Muscle of arm (tissue), 14 donors: ENCODE measurements at places on chromosomes 12 and 14. TPM values are rescaled to one million over a fixed set of nuclear protein-coding genes. Genes with fewer than 3 reads are reported as not detected.

- DNase-seq: no peak
Observed at GRCh38 chr12:118925826-118926225, 55.5 kb upstream of the SRRM4 start.

GRCh38 chr14:38828183-38828827 lies 274.7 kb downstream of the SEC23A start:
- no peak for DNase-seq

DNA sequence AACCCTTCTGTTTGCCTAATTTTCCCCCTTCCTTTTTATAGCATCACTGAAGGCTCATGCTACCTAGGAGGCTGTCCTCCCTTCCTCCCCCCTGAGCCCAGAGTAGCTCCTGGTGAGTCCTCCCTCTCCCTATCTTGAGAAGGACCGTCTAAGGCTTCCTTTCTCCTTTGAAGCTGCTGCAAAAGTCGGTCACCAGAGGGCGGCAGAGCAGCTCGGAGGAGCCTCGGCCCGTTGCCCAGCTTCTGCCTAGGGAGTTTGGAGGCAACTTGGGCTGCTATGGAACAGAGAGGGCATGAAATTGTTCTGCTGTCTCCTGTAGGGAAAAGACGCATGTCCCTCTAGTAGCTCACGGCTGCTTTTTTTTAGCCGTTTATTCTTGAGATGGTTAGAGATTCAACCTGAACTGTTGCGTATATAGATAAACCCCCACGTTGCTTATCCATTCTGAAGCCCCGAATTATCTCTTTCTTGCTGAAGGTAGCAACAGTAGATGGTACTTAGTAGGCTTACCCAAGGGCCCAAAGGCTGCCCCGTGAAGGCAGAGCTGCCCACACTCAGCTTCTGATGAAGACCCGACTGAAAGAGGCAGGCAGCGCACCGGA lies 5.7 kb downstream of the WNT5B start:
- DNase-seq: peak; percentile 78

GRCh38 chr12:86148071-86148470 lies 108.1 kb downstream of the MGAT4C start:
- no peak for DNase-seq

DNA sequence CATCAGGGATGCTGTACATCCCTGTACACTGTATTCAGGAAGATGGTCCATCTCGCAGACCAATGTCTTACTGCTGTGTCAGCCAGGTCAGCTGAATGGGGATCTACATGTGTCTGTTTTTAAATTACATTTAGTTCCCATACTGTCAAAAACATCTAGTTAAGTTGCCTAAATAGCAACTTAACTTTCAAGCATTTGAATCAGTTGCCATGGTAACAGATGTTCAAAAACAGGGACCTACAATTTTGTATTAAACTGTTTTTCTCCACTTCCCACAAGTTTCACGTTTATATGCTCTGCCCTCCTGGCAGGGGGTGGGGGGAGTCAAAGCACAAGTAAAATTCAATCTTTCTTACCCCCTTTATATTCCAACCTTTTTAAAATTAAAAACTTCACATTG lies 38.3 kb downstream of the C12orf42 start:
- DNase-seq: no peak

- no peak for DNase-seq
Observed at GRCh38 chr12:111355201-111355925, 13.5 kb downstream of the PHETA1 start.

GRCh38 chr14:54676812-54677708 lies 110.1 kb downstream of the SAMD4A start:
- DNase-seq: no peak

DNA sequence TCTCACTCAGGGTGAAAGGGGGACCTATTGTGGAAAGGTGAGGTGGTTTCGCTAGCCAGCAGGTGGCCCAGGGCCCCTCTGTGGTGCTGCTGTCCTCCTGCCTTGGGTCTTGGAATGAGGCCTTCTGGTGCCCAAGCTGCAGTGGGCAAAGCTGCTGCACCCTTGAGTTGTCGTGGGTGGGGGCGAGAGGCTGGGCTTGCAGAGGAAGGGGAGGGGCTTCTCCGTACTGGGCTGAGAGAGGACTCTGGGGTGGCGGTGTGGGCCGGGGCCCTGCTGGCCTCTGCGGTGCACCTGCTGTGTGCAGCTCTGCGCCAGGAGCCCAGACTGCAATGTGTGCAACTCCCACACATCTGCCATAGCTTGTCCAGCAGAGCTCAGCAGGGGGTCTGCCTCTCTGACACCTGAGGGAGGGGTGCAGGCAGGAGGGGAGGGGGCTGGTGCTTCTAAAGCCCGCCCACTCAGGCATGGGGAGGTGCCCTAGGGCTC lies 145.8 kb downstream of the KIF26A start:
- DNase-seq: no peak

GRCh38 chr14:24809135-24809534 lies 175.1 kb upstream of the GZMB start:
- no peak for DNase-seq

DNA sequence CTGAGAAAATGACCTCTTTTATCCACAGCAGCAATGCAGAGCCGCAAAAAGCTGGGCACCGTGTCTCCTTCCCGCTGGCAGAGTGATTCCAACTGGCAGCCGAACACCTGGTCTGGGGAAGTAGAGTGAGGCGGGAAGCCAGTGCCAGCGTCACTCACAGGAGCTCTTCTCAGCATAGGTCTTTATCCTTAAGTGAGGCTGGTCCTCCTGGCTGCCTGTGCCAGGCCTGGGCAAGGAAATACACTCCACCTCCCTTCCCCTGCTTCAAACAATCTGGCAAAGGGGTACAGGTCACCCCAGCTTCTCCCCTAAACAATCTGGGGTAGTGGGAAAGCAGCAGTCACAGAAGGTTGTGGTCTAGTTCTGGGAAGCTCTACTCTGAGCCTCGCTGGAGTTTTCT lies 4.8 kb downstream of the ARHGAP9 start:
- DNase-seq: no peak

DNA sequence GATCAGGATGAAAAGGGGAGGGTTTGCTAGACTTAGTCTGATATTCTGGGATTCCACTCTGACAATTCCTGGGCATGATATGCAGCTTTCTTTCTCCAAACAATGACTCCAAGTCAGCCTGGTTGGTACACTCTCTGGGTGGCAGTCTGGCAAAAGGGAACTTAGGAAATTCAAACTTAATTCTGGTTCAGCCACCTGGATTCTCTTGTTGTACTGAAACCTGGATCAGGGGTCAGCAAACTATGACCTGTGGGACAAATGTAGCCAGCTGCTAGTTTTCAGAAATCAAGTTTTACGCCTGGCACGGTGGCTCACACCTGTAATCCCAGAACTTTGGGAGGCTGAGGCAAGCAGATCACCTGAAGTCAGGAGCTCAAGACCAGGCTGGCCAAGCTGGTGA lies 6.2 kb downstream of the AMN1 start:
- DNase-seq: no peak

- DNase-seq: no peak
Observed at GRCh38 chr14:62689733-62690132, 355.5 kb downstream of the KCNH5 start.

The SLC25A3 gene
- polyA plus RNA-seq: 578 TPM

The HOXC12 gene
- polyA plus RNA-seq: not detected

The ASB2 gene
- 33.3 TPM for polyA plus RNA-seq

The PTPRO gene
- polyA plus RNA-seq: 1.2 TPM

The RFX4 gene
- polyA plus RNA-seq: 0.29 TPM

The NR4A1 gene
- 28.6 TPM for polyA plus RNA-seq

The C1QL4 gene
- polyA plus RNA-seq: not detected

The TAS2R8 gene
- not detected for polyA plus RNA-seq

The KLRC4 gene
- polyA plus RNA-seq: 0.32 TPM
